ENCODE measurements at places on chromosomes 11 and 22.

DNA sequence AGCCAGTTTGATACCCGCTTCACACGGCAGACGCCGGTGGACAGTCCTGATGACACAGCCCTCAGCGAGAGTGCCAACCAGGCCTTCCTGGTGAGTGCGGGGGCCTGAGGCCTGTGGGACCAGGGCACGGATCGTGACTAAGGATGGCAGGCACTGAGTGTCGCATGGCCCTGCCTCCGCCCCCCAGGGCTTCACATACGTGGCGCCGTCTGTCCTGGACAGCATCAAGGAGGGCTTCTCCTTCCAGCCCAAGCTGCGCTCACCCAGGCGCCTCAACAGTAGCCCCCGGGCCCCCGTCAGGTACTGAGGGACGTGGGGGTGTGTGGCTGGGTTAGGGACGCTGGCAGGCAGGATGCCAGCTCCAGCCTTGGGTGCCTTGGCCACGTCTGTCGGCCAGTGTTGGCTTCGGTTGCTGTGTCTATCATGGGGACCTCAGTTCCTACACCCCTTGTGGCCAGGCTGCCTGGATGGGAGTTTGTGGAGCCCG, 3.0 kb downstream of the PTPRCAP start:
- DNase-seq = no peak

DNA sequence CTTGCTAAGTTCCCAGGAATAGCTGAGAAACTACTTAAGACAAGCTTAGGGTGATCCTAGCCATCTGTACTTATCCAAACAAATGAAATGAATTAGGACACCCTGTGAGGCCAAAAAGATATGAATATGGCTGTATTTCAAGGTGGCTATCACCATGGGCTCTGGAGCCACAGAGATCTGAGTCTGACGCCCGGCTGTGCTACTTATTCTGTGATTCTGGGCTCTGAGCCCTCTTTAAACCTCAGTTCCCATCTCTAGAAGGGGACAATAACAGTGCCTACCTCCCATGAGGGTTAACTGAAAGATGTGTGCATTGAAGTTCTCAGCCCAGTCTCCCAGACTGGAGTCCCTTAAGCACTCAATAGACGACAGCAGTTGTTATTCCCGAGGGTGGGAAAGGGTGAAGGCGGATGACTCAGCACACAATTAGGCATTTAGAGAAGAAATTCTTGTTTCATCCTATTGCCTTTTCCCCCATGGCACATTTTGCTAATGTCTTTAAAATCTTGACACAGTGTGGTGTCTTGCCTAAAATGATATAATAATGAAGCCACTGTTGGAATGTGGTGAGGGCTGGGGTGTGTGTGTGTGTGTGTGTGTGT, 132.5 kb downstream of the ADAMTS15 start:
- DNase-seq = no peak

DNA sequence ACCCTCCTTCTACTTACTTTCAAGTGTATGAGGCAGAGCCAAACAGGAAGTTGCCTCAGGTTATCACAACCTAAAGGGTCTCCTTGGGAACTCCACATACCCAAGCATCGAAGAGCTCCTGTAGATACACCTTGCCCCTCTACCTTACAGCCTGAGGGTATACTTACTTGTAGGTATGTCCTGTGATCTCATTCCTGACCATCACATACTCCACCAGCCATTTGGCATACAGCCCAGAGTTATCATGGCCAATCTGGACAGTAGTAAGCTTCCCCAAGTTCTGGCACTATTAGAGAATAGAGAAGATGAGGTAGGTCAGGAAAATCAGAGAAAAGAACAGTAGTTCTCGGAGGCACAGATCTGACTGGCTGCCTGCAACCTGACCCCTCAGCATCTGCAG, 53.4 kb upstream of the SCUBE2 start:
- DNase-seq = no peak

DNA sequence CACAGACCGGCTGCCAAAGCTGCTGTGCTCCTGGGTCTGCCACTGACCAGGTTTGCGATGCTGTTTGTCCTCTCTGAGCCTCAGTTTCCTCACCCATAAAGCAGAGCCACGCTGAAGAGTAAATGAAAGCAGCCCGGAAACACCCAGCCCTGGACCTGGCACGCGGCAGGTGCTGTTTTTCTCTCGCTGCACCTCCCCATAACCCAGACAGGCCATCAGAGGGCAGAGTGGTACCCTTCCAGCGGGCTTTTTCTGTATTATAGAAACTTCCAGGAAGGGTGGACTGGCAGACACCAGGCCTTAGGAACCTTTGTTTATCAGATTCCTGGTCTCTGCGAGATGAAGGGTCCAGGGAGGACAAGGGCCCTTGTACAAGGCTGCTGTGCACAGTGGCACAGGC, 17.9 kb upstream of the FGF19 start:
- DNase-seq = no peak

DNA sequence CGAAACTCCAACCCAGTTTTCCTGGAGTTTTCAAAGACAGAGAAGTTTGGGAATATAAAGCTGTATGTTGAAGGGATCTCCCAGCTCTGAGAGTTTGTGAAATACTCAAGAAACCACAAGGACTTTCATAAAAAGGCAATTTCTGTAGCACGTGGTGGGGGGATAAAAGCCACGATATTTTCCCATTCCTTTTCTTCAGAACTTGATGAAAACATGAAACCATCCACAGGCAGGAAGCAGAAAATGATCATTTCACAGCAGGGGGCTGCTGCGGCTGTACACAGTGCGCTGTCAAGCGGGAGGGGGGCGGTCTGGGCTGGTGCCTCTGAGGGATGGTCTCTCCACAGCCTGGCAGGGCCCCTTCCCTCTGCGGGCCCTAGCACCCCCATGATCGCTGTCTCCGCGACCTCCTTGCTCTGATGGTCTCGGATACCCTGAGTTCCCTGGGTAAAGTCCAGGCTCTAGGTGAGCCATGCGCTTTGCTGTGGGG, 423.2 kb downstream of the MN1 start:
- no peak for DNase-seq

DNA sequence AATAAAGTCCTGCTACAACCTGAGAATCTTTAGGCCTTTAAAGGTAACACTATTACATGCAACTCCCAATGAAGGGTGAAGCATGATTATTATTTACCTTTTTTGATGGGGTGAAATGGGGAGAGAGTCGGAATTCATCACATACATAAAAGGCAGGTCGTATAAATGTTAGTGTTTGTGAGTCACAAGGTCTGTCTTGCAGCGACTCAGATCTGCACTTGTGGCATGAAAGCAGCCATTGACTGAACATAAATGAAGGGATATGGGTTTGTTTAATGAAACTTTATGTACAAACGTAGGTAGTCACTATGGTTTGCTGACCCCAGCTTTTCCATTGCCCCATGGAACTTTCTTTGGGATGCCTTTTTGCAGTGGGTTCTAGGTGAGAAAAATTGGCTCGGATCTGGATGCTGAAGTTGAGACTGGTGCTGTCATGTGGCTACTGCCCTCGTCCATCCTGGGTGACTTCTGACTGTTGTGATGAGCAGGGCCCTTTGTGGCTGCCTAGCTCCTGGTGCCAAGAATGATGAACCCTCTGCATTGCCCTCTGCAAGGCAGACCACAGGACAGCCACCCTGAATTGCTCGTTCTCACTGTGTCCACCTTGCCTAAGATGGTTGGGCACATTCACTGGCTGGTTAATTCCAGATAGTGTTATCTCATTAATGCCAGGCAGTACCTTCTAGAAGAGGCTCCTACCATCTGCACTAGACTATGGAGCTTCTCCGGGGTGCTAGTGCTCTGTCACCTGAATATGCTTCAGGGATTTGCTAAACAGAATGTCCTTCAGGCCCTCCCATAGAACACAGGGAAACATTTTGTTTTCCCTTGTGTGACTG, 11.3 kb downstream of the GGTLC2 start:
- no peak for DNase-seq

- no peak for DNase-seq
These were observed 514.7 kb upstream of the CHORDC1 start for GRCh38 chr11:90737444-90738050.

DNA sequence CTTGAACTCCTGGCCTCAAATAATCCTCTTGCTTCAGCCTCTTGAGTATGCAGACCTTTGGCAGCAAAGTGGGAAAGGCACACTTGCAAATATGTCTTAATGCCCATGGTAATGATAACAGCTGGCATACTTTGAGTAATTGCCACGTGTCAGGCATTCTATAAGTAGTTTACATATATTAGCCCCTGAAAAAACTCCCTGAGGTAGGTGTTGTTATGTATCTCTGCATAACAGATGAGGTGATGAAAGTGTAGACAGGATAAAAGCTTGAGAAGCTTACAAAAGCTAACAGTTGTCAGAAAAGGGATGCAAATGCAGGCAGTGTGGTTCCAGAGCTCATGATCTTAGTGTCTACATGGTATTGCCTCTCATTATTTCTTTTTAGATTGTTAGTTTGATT, 291.1 kb upstream of the C11orf87 start:
- no peak for DNase-seq
